Smooth muscle cell of the brain vasculature (primary cell): ENCODE measurements at places on chromosomes 2 and 18.

DNA sequence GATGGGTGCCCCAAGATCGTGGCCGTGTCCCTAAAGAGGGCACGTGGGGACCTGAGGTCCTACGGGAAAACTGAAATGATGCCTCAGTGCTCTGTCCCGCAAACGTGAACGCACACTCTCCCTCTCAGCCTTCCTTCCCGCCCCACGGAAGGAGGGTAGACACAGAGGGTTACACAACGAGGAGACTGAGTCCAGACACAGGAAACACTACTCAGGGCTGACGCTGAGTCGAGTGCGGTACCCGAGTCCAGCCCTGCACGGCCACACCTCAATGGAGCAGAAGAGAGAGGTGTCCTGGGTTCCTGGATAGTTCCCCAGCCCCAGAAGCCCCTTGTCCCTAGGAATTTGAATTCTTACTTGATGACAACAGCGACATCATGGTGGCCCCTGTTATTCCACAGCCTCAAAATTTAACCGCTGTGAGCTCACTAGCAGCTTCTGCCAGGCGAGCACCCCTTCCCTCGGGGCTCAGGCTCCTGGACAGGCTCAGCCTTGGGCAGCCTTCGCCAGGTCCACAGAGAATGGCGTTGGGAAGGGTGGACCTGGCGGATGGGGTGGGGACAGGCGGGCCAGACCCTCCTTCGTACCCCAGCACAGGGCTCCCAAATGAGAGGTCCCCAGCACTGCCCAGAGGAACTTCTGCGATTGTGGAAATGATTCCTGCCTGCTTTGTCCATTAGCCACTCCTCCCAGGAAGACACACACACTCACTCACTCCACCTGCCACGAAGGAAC, 980 bp upstream of the RNPEPL1 start:
- DNase-seq: no peak

DNA sequence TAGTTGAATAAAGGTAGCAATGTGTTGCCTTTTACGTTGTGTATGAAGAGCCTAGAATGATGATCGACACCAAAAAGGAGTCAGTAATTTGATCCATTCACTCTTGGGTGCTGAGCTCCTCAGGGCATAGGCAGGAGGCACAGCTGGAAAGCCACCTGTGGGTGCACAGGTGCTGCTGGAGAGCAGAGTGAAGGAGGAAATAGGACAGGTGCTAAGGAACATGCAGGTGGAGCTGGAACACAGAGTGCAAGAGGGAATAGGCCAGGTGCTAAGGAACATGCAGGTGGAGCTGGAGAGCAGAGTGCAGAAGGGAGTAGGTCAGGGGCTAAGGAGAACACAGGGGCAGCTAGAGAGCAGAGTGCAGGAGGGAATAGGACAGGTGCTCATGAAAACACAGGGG, 86.1 kb downstream of the SH3YL1 start:
- no peak for DNase-seq

GRCh38 chr18:80107426-80107825, 1.6 kb upstream of the ADNP2 start:
- DNase-seq: no peak

- DNase-seq: no peak
Observed at GRCh38 chr2:152523091-152523490, 188.1 kb downstream of the FMNL2 start.

DNA sequence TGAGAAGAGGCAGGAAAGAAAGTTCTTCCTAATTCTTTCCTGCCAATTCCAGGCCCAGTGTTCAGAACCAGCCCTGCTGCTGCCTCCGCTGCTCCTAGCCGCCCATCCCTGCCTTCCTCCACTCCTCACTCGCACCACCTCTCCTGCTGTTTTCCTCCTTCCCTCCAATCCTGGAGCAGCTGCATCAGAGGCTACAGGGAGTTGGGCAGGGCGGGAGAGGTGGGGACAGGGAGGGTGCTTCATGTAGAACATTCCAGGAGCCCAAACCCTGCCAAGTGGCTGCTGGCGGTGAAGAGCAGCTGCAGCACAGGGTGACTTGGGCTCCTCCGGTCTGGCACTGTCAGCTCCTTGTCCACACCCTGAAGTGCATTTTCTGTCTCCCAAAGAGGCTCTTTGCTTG, 176.3 kb downstream of the TNS1 start:
- no peak for DNase-seq

DNA sequence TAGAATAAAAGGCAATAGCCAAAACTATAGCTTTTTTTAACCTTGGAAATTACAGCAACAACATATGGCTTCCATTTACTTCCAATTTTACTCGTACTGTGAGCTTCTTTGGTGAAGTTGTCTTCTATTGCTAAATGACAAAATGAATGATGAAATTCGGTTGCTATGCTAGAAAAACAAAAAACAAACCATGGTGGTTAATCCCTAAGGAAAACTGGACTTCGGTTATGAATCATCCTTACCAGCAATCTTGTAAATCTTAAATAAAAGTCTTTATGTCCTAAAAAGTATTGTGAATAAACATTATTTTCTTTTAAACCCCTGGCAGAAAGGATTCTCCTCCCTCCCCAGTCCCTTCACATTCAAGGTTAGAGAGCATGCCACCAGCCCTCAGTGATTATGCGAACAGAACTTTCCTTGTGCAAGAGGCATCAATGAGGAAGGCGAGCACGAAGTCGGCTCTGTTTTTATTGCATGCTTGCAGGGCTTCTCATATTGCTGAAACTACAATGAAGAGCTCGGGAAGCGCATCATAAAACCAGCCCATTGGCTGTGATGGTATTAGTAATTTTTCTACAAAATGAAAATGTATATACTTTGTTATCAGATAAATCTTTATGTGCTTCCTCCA, 62.9 kb downstream of the ZNF521 start:
- peak; percentile 78 for DNase-seq

DNA sequence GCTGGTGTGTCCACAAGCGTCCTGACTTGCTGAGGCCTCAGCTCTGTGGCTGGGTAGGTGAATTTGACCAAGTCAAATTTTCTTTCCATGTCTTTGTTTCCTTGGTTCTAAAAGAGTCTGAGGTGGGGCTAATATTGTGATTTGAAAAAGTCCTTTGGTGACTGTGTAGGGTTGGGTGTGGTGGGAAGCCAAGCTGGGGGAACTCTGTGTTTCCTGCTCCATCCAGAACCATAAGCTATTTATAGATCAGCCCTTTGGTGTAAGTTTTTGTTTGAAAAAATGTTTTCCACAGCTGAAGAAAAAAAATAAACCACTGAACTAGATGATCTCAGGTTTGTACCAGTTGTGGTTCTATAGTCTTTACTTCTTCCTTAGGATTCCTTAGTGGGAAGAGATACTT, 462.7 kb downstream of the TGIF1 start:
- DNase-seq: no peak

DNA sequence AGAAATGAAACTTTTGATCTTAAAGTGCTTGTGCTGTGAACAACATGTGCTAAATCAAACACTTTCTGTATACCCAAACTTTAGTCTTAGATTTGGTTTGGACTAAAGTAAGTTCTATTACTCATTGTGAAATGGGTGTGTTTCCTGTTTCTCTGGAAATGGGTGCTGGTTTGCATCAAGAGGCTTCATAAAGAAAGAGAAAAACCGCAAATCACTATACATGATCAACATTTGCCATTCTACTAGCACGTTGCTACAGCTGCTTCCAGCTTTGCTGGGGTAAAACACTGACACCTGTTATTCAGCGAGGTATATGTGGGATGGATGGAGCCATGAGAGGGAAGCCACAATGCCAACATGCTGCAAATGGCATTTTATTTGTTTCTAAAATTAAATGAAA, 547.0 kb upstream of the ACVR2A start:
- DNase-seq: no peak

GRCh38 chr2:58350484-58350883, 109.4 kb upstream of the FANCL start:
- no peak for DNase-seq

DNA sequence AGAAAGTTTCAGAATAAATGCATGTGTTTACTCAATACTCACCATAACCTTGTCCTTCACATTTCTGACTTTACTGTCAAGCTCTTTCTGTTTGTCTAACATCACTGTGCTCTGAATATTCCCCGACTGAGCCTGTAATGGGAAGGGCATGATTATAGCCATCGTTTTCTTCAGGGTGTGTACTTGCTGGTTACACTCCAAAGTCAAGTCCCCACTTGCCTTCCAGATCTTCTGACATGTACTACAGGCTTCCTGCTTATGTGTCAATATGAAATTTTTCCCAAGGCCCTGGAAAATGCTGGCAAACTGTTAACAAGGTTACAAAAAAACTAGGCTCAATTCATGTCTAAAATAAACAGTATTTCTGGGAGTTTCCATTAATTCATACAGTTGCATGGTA, 12.9 kb downstream of the STAT1 start:
- DNase-seq: no peak

DNA sequence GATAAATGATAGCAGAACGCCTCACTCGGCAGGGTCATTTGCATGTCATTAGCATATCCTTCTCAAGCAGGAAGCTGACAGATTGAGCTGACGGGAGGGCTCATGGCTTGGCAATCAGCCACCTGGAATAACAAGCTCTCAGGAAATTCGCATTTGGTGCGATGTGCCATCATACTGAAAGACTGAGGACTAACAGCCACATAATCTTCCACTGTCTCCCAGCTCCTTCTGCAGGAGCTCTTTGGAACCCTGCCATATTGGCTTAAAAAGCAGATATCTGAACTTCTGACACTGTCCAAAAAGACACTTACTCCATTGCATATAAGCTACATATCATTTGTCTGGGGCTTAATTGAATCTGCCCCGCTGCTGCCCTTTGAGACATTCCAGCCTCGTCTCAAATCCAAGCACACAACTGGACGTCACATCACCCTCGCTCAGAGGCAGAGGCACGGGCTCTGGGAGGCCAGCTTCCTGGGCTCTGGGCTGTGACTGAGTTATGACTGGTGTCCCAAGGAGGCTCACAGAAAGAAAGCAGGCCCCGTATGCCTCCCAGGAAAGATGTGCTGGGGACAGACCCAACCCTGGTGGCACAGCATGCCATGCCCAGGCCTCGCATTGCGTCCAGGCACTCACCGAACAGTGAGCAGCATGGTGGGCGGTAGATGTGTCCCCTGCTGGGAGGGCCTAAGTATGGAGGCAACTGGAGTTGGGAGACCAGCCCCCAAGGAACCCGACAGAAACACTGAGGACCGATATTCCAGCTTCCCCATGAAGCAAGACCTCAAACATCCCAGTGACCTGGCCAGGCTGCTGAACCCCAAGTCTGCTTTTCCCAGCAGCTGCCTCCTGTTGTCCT, 228.0 kb downstream of the ATAD2B start:
- no peak for DNase-seq

DNA sequence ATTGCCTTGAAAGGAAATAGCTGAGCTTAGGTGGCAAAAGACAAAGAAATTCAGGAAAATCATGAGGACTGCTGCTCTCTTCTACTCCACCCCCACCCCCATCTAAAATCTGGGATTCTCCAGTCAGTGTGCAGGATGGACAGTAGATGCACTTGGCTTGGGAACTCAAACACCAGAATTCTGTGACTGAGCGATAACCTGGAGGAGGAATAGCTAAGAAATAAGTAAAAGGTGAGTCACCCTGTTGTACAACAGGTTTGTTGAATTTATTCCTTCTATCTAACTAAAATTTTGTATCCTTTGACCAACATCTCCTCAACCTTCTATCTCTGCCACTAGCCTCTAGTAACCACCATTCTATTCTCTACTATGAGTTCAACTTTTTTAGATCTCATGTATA, 1029.9 kb upstream of the ACVR2A start:
- no peak for DNase-seq

- no peak for DNase-seq
Observed at GRCh38 chr2:231379266-231380215, 16.0 kb upstream of the B3GNT7 start.

- no peak for DNase-seq
Observed at GRCh38 chr2:199440118-199440517, 17.6 kb downstream of the SATB2 start.

DNA sequence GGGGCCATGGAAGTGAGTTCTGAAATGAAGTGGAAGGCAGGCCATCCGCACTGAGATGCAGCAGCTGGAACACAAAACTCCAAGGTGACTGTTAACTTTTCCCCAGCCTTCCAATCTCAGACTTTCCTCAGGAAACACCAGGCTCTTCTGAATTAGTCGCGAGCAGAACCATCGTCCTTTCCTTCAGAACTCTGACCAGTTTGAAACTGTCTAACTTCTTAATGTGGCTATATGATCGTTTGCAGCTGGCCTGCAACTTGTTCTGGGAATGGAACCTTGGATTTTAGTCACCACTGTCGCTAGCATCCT, 620 bp upstream of the RPL37A start:
- DNase-seq: no peak
